ENCODE measurements at places on chromosomes 4 and X. TPM values are rescaled to one million over a fixed set of nuclear protein-coding genes. Genes with fewer than 3 reads are reported as not detected.

NCBP2L gene
- polyA plus RNA-seq: not detected

XPNPEP2 gene
- not detected for polyA plus RNA-seq

RNF150 gene
- 1.3 TPM for polyA plus RNA-seq

GLOD5 gene
- not detected for polyA plus RNA-seq

- DNase-seq: no peak
These were observed 108.8 kb upstream of the BMP2K start for GRCh38 chr4:78667325-78667724.

DNA sequence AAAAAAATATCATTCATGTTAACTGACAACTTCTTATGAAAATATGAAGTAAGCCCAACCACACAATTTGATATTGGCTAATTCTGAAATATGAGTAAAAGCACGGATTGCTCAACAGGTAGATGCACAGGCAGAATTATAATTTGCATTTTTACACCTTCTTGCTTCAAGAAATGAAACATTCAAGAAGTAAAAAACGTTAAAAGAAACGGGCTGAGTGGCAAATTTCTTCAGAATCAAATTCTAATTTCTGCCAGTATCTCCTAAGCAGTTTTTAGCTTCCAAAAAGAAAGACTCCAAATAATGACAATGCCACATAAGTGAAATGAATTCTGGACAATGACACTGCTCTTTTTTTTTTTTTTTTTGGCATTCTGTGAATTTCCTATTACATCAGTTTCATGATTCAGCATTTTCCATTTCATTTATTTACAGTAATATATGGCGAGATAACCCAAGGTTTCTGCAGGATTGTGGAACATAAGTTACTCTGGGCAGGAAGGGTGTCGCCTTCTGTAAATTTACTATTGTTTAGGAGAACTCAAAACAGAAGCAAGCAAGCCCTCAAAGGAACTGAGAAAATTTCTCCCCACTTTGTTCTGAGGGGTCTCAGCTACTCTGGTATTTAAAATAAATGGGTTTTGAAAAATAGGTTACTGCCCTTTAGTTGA lies 1.4 kb downstream of the SEL1L3 start:
- DNase-seq: no peak
